ENCODE measurements at places on chromosomes 6 and 20.

GRCh38 chr6:109690373-109690736, 647 bp downstream of the AK9 start:
- DNase-seq: peak; percentile 81

- DNase-seq: no peak
These were observed 116.4 kb downstream of the KIF6 start for GRCh38 chr6:39608652-39609345.

DNA sequence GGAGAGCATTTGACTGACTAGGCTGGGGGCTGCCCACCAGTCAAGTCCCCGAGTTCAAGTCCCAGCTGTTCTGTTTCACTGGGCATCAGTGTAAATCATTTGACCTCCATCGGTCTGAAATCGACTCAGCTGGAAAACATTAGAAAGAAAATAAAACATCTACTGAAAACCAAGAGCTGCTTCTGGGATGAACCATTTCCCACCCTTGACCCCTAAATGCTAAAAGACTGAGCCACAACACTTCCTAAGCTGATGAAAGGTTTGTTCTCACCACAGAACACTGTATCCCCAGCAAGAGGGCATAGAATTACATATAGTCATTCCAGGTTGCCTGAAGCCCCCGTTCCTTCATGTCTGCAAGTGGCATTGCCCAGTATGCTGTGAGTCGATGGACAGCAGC, 237.0 kb upstream of the TAB2 start:
- DNase-seq: no peak

DNA sequence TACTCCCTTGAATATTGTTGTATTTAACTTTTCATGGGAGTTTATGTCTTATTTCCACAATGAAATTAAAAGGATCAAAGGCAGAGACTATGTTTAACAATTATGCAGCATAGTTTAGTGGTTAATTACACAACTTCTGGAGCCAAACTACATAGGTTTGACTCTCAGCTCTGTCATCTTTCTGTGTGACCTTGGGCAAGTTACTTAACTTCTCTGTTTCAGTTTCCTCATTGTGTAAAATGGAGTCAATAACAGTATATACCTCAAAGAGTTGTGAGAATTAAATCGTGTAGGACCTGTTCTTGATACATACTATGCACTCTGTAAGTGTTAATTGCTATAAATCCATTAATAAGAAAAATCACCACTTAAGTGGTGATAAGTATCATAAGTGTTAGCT, 48.3 kb downstream of the BTBD9 start:
- DNase-seq: no peak

DNA sequence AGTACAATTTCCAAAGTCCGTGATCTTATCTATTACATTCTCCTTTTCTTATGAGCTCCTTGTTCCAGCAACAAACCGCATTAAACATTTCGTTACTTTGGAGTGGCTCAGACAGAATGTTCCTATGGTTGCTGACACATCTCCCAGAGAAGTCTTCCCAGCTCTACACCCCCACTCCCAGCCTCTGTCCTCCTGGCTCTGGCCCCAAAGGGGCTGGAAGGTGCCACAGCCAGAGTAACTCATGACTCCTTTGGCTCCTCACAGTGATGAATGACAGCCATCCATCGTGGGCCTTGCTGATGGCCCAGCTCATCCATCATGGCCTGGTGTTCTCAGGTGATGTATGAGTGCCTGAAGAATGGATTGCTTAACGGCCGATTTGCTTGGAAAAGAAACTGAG, 203.0 kb downstream of the DHX35 start:
- DNase-seq: no peak

DNA sequence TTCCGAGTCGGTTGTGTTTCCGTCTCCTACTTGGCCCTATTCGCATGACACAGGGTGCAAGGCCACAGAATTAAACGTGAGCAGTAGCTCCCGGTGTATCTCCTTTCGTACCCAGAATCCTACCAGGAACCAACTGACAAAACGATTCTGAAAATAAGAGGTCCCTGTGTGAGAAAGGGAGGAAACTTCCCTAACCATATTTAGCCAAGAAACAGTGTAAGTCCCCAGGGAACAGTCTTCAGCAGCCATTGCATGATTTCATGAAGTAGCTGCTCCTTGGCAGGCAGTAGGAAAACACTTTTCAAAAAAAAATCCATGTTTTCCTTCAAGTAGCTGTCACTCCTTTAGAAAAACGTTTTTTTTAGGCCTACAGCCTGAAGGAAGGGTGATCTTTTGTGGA, 46.9 kb downstream of the PDE10A start:
- DNase-seq: no peak

GRCh38 chr6:42320762-42321161, 103.1 kb upstream of the MRPS10 start:
- no peak for DNase-seq

DNA sequence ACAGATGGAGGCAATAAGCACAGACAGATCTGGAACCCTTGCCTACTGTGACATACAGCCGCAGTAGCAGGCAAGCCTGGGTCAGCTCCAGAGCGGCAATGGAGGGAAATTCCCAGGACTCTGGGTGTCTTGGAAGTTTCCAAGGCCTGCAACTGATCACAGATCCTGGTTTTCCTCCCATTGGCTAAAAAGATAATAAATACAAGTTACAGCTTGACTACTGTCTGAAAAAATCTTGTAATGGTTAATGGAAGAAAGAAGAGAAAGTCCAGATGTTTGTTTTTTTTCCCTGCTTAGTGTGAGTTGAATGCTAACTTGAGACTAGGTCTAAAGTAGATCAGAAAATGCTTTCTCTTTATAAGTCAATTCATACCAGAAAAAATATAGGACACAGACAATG, 307.6 kb downstream of the ALDH8A1 start:
- DNase-seq: no peak

GRCh38 chr20:61601853-61602252, 349.8 kb downstream of the CDH4 start:
- no peak for DNase-seq

GRCh38 chr6:31042806-31043205, 32.5 kb downstream of the MUC22 start:
- peak; percentile 58 for DNase-seq

DNA sequence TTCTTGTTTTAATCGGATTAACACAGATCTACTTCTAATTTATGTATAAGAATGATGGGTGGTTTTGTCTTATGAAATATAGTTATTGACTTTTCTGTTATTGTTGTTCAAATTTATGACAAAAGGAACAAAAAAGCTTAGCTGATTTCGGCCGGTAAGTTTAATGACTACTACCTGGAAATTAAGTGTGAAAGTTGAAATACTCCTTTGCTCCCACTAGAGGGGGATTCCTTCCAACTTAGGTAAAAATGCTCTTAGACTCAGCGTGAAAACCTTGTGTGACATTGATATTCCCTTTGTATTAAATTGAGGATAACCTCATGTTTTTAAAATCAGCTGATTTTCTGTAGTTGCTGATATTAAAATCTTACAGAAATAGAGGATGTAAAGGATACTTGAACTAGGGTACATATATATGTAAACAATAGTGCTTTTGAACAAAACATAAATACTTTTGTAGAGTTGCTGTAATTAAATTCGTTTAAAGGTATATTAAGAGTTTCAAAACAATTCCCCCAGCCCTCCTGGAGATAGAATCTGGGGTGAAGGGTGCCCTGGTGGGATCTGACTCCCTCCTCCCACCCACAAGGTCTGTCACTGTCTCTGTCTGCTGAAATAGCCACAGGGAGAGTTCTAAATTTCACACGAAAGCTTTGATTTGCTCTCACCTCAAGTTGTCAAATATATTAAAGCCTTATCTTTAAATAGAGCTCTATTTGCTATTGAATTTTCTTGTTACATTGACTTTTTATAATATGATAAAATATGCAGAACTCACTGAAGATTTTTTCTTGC, 257.5 kb downstream of the ARID1B start:
- DNase-seq: no peak

DNA sequence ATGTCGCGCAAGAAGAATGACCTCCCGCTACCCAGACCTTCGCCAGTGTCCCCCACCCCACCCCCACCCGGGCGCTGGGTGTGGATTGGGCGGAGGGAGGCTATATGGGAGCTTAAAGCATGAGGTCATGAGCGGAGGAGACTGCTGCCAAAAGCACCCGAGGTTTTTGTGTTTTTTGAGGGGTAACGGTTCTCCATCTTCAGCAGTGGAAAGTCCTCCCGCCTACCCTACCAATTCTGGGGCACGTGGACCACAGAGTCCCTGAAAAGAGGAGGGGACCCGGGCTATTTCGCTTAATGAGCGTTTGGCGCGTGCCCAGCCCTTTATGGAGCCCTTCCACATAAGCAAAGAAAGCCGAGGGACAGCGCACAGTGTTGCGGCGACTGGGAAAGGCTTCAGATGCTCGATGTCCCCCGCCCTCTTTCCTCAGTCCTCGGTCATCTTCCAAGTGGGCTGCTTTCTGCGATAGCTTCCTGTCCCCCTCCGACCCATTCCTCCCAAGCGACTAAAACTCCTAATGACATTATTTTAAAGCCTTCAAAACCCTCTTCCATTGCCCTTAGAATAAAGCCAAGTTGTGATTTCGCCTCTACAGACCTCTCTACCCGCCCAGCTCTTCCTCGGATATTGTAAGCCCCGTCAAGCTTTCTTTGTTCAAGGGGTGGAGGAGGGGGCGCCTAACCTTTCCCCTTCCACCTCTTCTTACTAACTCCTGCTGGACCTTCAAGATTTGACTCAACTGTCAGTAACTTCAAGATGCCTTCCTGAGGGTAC, 2.1 kb upstream of the TRERF1 start:
- DNase-seq: peak; percentile 24

GRCh38 chr6:48628316-48628715, 517.3 kb upstream of the PTCHD4 start:
- no peak for DNase-seq

DNA sequence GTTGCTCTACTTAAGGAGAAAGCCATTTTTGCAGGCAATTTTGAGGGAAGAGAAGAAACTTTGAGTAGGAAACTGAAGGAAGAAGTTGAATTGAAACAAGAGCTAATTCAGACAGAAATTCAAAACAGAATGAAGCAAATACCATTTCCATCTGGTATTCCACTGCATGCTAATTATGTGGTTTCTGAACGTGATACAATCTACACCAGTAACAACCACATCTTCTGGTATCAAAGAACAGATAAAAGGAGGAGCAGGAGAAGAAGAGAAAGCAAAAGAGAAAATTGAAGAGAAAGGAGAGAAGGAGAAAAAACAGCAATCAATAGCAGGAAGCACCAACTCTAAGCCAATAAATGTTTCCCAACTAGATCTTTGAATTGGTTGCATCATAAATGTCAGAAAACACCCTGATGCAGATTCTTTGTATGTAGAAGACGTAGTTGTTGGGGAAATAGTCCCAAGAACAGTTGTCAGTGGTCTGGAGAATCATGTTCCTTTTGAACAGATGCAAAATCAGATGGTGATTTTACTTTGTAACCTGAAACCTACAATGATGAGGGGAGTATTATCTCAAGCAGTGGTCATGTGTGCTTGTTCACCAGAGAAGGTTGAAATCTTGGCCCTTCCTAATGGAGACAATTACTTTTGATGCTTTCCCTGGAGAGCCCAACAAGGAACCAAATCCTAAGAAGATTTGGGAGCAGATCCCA, 132.4 kb downstream of the MACROD2 start:
- DNase-seq: no peak

- no peak for DNase-seq
These were observed 154.7 kb upstream of the SGK1 start for GRCh38 chr6:134472661-134473060.

DNA sequence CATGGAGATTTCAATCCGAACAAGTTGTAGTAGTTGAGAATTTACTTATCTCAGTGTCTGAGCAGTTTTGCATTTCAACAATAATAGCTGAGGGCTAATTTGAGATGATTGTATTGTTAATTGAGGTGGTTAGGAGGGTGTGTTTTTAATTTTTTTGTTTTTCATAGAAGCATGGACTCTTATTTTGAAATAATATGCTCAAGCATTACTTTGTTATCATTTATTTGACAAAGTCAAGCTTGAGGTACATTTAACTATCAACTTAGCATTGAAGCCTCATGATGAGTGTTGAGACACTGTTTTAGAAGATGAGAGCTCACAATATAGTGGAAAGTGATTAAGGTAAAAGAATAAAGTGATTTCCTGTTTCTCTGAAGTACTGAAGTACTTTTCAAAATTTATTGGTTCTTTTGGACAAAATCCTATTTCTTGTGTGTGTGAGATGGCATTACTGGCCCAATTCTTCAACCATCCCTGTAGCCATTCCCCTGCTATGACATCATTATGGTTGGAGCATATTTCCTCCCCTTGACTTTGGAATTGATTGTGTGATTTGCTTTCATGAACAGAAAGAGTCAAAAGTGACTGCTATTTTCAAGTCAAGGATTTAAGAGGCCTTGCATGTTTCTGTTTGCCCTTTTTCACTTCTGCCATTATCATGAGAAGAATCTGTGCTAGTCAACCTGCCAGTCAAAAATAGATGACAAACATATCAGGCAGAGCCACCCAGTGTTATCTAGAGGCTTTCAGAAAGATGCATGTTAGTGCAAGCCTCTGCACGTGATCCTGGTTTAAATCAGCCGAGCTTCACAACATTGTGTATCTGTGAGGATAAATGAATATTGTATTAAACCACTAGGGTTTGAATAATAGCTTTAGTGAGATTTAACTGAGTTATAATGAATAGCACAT, 1112.3 kb upstream of the CITED2 start:
- DNase-seq: no peak

- no peak for DNase-seq
These were observed 41.5 kb downstream of the SH3BGRL2 start for GRCh38 chr6:79672631-79673111.

GRCh38 chr20:53914781-53915445, 155.5 kb downstream of the BCAS1 start:
- no peak for DNase-seq

- DNase-seq: no peak
These were observed 96.5 kb upstream of the SCP2D1 start for GRCh38 chr20:18717062-18717461.

DNA sequence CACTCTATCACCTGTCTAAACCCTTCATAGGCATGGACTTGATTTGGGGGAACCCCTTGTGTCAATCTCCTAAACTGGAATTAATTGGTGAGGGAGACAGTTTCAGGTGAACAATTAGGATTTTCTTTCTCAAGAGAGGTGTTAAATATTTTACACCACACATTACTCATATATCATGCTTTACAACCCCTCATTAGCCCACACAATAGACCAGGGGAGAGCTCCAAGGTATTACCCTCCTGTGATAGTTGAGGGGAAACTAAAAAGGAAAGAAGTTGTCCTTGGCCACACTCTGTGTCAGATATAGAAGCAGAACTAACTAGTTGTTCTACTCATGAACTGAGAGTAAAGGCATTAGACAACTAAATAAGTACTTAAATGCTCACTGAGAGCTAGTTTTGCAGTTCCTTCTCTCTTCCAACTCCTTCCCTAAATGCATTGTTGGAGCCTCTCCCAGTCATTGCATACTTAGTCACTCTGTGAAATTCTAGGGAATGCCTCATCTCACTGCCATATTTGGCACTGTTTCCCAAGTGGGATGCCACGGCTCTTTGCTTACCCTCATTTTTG, 183.7 kb upstream of the CEP162 start:
- no peak for DNase-seq

GRCh38 chr6:41027799-41028560, 11.0 kb downstream of the UNC5CL start:
- peak; percentile 82 for DNase-seq

- DNase-seq: no peak
These were observed 187.8 kb downstream of the KIF16B start for GRCh38 chr20:16385462-16385861.

All from stimulated activated CD4-positive, alpha-beta T cell treated with anti-CD3 and anti-CD28 coated beads, Interleukin-15, amount 100 ng/mL, for 24 hours (primary cell).